Activated CD8-positive, alpha-beta memory T cell treated with anti-CD3 and anti-CD28 coated beads for 24 hours (primary cell): ENCODE measurements at places on chromosomes 1 and 21.

GRCh38 chr21:44614161-44614631, 2.3 kb downstream of the KRTAP10-8 start:
- no peak for DNase-seq

GRCh38 chr1:14842361-14842760, 243.9 kb downstream of the KAZN start:
- DNase-seq, result no peak

DNA sequence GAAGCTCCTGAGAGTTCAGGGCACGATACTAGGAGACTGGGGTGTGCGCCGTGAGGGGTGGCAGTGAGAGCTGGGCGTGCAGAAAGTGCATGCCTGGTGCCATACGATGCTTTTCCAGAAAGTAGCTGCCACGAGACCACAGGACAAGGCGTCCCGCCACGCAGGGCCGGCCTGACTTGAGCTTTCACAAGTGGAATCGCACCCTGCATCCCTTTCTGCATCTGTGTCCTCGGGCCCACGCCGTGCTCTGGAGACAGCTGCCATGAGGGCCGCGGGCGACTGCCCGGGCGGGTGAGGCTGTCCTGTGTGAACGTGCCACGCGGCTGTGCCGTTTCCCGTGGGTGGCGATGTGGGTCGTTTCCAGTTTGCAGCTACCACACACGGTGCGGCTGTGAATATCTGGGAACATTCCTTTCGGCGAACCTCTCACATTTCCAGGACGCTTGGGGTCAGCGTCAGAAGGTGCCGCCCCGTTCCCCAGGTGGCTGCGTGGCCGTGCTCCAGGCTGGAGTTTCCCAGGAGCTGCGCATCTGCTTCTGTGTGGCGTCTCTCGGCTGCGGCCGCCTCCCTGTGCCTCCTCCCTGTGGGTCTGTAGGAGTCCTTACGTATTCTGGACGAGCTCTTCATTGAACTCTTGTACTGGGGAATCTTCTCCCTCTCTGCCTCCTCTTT, 1.0 kb upstream of the PERM1 start:
- no peak for DNase-seq

- no peak for DNase-seq
Observed at GRCh38 chr1:202207292-202207691, 13.7 kb downstream of the LGR6 start.

GRCh38 chr21:42056996-42057689, 14.0 kb upstream of the UMODL1 start:
- no peak for DNase-seq

DNA sequence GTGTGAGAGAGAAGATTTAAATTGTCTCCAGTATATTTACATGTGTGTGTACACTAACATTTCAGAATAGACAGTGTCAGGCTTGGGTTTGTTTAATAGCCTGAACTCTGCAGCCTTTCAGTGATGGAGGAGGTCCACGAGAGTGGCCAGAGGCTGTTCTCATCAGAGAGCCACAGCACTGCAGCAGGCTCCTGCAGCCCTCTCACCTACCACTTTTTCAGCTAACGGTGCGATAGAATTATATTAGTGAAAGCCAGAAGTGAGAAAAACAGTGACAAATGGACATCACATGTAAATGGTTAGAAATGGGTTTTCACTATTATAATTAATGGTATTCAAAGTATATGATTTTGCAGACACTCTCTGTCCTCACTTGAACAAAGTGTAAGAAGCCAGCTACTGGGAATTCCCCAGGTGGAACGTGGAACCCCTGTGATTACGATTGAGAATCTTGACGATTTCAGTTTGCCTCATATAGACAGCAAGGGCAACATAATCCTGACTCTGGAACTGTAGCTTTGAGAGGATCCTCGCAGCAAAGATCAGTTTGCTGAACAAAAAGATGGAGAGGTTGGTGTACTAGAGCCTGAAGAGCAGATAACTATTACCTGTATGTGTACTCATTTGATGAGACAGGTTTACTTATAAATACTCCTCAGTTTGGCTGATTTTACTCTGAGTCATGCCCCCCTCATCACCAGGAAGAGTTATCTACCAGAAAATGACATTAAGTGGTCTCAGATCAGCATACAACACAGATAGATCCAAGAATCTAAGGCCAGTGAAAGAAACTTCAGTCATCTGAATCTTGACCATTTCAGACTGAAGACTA, 31.4 kb downstream of the IFI16 start:
- DNase-seq, result no peak

- no peak for DNase-seq
Observed at GRCh38 chr1:192147696-192148095, 10.6 kb upstream of the RGS18 start.

DNA sequence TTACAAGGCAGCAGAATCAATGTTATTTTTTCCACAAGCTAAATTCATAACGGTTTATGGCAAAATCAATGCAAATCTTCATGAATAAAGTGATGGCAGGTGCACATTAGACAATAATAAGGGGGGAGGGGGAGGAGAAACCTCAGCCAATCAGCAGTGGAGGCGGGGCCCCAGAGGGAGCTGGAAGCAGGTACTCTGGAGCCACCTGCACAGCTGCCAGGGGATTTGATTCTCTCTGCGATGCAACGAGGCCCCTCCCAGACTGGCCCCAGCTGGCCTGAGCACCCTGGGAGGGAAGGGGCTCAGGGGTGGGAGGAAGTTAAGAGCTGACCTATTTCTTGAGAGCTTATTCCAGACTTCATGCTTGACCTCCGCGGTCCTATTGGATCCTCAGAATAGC, 127.8 kb upstream of the IGSF21 start:
- no peak for DNase-seq

DNA sequence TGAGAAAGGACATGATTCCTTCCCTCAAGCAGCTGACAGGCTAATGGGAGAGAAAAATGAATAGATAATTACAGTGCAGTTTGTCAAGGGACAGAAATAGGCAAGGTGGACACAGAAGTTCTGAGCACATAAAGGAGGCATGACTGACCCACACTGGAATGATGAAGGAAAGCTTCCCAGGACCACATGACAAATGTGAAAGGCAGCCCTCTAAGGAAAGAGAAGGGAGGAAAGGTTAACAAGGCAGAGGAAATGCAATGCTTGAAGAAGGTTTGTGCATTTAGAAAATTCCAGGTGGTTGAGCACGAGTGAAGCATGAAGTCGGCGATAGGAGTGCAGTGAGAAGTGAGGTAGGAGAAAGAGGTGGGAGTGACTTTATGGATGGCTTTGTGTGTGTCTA, 37.4 kb downstream of the LAMC2 start:
- DNase-seq, result no peak

- DNase-seq, result no peak
Observed at GRCh38 chr1:96079581-96079980, 642.0 kb upstream of the PTBP2 start.

- no peak for DNase-seq
Observed at GRCh38 chr21:16504766-16505165, 775.0 kb downstream of the USP25 start.

DNA sequence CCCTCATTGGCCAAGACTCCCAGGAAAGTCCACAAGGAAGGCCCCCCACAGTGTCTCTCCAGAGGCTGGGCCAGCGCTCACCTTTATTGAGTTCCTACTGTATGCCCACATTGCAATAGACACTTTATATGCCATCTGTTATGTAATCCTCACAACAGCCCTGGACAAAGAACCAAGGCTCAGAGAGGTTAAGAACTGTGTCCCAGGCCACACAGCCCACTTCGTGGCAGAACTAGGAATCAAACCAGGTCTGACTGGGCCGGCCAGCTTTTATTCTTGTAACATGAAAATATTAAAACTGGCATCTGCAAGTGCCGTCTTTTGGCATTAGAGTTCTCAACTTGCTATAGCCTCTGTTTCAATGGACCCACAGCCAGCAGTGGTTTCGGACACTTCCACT, 4.5 kb downstream of the CTRC start:
- DNase-seq, result no peak

GRCh38 chr1:90715309-90715708, 1.8 kb downstream of the BARHL2 start:
- DNase-seq, result no peak

GRCh38 chr1:11828511-11828910, 19.1 kb downstream of the NPPA start:
- DNase-seq, result no peak

DNA sequence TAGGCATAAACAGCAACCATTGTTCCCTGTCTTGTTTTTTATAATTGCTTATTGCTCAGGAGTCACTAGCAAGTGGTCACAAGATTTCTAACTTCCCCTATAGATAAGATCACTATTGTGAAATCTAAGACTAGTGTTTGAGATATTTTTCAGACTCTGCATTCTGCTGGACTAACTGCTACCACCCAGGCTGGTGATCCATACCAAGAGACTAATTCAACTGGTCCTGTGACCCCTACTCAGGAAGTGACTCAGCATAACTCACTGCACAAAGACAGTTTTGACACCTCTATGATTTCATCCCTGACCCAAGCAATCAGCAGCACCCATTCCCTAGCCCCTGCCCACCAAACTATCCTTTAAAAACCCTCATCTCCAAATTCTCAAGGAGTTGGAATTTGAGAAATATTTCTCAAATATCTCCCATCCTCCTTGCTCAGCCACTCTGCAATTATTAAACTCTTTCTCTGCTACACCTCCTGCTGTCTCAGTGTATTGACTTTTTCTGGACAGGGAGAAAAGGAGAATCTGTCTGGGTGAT, 52.7 kb downstream of the TRIM33 start:
- no peak for DNase-seq

GRCh38 chr1:73033640-73034039, 751.3 kb upstream of the NEGR1 start:
- DNase-seq, result no peak

GRCh38 chr1:14737561-14738094, 139.1 kb downstream of the KAZN start:
- no peak for DNase-seq

GRCh38 chr1:58592522-58593134, 15.6 kb upstream of the TACSTD2 start:
- no peak for DNase-seq

DNA sequence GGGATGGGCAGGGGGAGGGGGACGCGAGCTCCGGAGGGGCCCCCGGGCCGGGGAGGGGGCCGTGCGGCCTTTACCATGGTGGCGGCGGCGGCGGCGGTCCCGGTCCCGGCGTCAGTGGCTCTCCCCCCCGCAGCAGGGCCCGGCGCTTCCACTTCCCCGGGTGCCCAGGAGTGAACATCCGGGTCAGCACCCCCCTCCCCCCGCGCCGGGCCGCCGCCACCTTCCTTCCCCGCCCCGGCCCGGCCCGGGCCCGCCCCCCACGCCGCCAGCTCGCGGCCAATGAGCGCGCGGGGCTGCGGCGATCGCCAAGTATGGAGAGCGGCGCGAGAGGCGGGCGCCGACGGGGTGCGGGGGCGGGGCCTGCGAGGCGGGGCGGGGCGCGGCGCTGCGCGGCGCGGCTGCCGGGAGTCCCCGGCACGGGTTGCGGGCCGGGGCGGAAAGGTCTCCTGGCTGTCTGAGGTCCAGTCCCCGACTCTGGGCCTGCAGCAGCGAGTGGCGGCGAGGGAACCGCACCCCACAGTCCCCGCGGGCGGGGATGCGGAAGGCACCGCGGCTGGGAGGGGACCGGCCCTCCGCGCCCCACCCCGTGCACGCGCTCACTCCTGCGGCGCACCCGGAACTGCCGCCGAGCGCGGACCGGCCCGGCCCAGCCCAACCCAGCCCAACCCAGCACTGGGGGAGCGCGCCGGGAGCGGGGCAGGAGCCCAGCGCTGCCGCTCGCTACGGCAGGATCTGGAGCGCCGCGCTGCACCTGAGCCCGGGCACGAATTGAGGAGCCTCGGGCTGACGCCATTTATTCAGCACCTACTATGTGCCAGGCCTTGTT, at the start of gene CAPZB:
TSS of gene CAPZB (minus strand) at position 178 of the 826 bp plus-strand sequence. CDS start at position 77, 101 bp downstream.
- DNase-seq, result peak; percentile 96

- DNase-seq, result no peak
Observed at GRCh38 chr1:58584082-58584895, 7.2 kb upstream of the TACSTD2 start.

GRCh38 chr1:27015260-27015659, 2.6 kb upstream of the TENT5B start:
- no peak for DNase-seq

- no peak for DNase-seq
Observed at GRCh38 chr1:210362526-210362925, 33.8 kb downstream of the HHAT start.

- DNase-seq, result peak; percentile 71
Observed at GRCh38 chr21:29376556-29376955, 77.8 kb downstream of the BACH1 start.

DNA sequence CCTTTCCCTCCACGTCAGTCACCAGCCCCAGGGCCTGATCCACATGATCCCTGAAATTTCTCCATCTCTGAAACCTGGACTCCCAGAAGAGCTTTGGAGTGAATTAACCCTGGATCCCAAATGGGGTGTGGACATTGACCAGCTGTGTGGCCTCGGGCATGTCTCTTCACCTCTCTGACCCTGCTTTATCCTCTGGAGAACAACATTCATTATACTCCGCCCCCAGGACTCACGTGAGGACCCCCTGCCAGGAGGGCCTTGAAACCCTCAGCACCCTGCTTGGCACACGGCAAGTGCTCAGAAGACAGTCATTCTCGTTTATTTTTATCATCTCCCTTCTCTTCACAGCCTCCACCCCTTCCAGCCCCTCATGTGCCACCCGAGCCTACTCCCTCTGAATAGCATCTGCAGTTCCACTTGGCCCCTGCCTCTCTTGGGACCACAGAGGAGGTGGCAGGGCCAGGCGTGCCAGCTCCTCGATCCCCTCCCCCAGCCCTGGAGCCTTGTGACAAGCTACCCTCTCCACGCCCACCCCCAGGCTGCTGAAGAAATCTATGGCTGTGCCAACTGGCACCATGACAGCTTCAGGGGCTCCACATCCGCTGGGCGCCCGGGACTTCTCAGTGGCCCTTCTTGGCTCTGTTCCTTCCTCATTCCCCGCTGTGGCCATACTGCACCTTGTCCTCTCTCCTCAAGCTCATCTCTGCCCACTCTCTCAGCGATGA, 18.0 kb downstream of the ADGRB2 start:
- DNase-seq, result no peak

GRCh38 chr1:15698201-15698600, 14.1 kb downstream of the PLEKHM2 start:
- no peak for DNase-seq

DNA sequence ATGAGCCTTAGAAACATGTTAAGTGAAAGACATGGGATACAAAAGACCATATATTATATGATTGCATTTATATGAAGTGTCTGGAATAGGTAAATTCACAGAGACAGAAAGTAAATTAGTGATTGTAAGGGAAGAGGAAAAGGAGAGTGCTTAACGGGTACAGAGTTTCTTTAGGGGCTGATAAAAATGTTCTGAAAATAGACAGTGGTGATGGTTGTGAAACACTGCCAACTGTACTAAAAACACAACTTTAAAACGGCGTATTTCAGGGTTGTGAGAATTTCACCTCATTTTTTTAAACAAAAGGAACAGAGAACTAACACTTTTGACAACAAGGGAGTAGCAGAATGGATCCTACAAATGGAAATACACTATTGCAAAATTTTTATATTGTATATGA, 13.4 kb downstream of the COP1 start:
- no peak for DNase-seq
